ENCODE measurements at places on chromosomes 5 and 9.
A peak's percentile ranks its signal among the peaks of the same experiment; 100 is the strongest.

GRCh38 chr9:14445946-14446345 is 132.0 kb upstream of the NFIB start:
- no peak for DNase-seq

- DNase-seq: no peak
Measured at GRCh38 chr5:104050436-104050835, 487.8 kb upstream of the NUDT12 start.

DNA sequence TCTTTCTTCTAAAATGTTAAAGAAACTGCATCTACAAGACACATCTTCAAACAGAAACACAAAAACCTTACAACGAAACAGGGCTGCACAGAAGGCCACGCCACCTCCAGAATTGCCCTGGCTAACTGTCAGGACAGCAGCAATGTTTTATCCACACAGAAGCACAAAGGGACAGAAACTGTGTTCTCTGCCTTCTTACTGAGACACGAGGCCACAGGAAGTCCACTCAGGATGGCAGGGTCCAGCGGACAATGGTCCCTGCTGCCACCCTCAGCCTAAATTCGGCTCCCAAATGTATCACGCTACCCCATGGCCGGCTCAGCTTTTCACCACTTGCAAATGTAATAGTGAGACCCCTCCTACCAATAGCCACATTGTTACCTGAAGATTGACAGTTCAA is 159.8 kb upstream of the PHYKPL start:
- no peak for DNase-seq

DNA sequence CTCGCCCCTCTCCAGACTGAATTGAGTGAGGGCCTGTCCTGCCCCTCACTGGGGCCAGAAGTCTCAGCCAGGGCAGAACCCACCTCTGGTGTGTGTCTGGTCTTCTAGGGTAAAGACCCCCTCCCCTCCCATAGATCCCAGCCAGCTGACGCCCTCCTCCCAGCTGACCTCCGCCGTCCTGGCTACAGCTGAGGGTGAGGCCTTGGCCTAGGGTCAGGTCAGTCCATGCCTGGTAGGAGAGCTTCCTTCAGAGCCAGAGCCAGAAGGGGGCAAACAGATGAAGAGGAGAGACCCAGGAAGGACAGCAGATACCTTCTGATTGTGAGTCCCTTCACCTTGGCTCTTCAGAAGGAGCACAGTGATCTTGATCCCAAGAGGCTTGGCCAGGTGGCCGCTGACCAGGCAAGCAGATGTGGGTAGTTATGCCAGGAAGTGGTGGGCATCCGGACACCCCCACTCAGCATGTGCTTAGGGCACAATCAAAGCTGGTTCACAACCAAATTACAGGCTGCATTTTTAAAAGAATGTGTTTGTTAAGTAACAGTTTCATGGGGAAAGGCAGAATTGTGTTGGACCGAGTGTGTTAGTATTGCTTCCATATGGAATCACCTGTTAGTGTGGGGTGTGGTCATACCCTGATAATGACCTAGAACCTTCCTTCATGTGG is 29.9 kb downstream of the JADE2 start:
- DNase-seq: no peak

GRCh38 chr5:163384669-163385068 is 52.7 kb upstream of the CCNG1 start:
- DNase-seq: no peak

DNA sequence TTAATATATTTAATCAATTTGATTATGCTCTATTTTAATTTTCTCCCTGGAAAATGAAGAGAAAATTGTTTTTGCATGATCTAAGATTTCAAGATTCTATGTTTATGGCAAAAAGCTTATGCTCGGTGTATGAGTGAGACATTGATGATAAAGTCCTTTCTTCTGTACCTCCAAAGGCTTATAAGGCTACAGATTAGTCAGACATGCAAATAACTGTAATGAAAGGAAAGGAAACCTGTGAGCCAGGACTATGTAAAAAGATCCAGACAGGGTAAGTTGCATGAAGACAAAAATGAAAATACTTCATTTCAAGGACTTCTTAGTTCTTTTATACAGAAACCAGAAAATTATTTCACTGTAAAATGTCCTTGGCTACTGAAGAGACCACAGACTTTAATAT is 52.2 kb upstream of the EDIL3 start:
- no peak for DNase-seq

GRCh38 chr9:79584655-79584982 is 12.9 kb downstream of the TLE4 start:
- DNase-seq: no peak

DNA sequence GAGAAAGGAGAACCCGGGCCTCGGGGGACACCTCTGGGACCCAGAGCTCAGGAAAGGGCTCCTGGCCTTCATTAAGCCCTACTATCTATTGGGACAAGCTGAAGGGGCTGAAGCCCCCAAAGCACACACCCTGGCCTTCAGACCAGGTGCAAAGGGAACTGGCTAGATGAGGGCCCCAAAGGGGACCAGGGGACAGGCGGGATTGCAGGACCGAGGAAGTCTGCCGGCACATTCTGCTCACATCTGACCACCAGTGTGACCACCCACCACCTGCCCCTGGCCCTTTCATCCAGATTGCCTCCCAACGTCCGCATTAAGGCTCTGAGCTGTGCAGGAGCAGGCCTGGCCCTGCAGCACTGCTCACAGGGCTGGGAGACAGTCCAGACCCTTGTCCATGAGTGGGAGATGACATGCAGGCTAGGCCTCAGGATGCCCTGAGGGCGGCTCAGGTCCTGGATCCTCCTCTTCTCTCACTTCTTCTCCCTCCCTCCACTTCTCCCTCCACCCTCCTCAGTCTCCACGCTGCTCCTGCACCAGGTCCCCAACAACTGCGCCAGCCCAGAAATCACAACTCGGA is 19.2 kb downstream of the PSD2 start:
- DNase-seq: no peak

GRCh38 chr9:97962136-97962535 is 21.0 kb upstream of the ANP32B start:
- DNase-seq: no peak

- no peak for DNase-seq
Measured at GRCh38 chr5:54215233-54215736, 95.1 kb downstream of the ARL15 start.

- no peak for DNase-seq
Measured at GRCh38 chr9:126335837-126336735, 9.5 kb downstream of the MVB12B start.

- no peak for DNase-seq
Measured at GRCh38 chr5:143946837-143947236, 134.9 kb downstream of the HMHB1 start.

GRCh38 chr9:18268381-18268780 is 205.6 kb upstream of the ADAMTSL1 start:
- no peak for DNase-seq

- peak; percentile 90 for DNase-seq
Measured at GRCh38 chr9:132531195-132531594, 51.2 kb upstream of the BARHL1 start.

DNA sequence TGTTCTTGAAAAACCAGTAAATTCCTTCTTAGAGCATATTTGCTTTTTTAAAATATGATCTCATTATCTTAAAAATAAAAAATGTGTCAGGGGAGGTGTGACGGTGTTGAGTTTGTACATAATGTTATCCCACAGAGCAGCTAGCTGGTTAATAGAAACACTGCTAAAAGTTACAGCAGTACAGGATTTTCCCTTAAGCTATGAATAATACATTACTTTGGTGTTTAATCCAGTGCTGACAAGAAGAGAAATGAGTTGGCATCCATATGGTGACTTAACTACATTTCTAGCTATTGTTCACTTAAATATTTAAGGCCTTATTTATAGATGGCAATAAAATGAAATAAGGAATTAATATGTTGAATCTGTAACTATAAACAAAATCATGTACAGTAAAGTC is 883.1 kb downstream of the CDH18 start:
- no peak for DNase-seq

GRCh38 chr9:4207123-4207875 is 92.6 kb downstream of the GLIS3 start:
- DNase-seq: no peak

- DNase-seq: no peak
Measured at GRCh38 chr9:134243778-134244467, 79.6 kb upstream of the RNU6ATAC start.

GRCh38 chr5:40386289-40386688 is 293.4 kb upstream of the PTGER4 start:
- DNase-seq: no peak

DNA sequence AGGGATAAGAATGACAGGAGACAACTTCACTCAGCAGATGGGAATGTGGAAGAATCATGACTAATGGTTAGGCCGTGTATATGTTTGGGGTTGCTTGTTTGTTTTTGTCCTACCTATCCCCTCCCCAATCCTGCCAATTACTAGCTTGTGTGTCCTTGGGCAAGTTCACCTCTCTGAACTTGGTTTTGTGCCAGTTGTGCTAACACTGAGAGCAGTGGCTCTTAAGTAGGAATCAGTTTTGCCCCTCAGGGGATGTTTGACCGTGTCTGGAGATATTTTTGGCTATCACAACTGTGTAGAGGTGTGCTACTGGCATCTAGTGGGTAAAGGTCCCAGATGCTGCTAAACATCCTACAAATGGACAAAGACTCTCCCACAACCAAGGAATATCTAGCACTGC is 287.0 kb downstream of the DMRT2 start:
- no peak for DNase-seq

- no peak for DNase-seq
Measured at GRCh38 chr9:126822278-126822677, 17.4 kb downstream of the ZBTB43 start.
